Iris pigment epithelial cell (primary cell): ENCODE measurements at places on chromosomes 5 and 9.
A peak's percentile ranks its signal among the peaks of the same experiment; 100 is the strongest.

DNA sequence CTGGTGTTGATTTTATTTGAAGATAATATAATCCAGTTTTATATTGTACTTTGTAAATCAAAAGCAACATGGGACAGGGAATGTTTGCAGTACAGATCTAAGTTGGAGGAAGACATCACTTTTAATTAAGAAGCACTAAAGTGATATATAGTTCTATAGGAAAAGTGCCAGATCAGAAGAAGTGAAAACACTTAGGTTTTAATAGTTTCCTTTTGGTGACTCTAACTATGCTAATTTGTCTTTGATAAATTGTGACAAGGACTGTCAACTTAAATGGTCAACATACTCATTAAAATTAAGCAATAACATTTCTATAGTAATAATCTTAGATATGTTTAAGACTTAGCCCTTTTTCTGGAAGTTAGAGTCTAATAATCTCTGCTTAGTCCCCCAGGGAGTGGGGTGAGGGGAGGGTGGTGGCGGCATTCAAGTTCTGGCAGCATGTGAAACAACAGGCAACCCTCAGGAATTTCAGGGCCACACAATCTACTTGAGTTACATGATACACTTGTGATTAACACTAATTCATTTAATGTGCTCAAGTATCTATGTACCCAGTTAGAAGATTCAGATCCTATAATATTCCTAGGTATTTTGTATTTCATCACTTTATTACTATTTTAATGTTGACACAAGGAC, 1026.5 kb downstream of the NR2F1-AS1 start:
- peak; percentile 65 for DNase-seq

GRCh38 chr5:72194846-72195245, 87.6 kb downstream of the MAP1B start:
- DNase-seq = no peak

- no peak for DNase-seq
Observed at GRCh38 chr5:57211039-57211438, 37.2 kb downstream of the GPBP1 start.

GRCh38 chr5:54390015-54390414, 65.5 kb upstream of the HSPB3 start:
- DNase-seq = peak; percentile 95

DNA sequence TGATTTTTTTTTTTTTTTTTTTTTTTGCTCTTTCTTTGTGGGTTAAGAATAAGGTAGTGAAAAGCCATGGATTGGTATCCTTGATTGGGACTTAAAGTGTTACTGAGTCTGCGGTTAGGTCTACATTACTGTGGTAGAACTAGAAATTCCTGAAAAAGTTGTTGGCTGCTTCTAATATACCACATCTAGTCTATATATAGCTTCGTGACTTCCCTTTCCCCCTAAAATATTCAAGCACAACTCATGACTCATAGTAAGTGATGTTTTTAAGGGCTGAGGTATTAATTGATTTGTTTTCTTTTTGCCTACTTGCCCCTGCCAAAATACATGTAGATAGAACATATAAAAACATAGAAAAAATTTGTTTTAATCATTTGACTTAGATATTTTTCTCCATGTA, 247.6 kb downstream of the TMEM232 start:
- DNase-seq = peak; percentile 76

GRCh38 chr9:114899995-114900394, 30.4 kb downstream of the TNFSF8 start:
- DNase-seq = no peak

DNA sequence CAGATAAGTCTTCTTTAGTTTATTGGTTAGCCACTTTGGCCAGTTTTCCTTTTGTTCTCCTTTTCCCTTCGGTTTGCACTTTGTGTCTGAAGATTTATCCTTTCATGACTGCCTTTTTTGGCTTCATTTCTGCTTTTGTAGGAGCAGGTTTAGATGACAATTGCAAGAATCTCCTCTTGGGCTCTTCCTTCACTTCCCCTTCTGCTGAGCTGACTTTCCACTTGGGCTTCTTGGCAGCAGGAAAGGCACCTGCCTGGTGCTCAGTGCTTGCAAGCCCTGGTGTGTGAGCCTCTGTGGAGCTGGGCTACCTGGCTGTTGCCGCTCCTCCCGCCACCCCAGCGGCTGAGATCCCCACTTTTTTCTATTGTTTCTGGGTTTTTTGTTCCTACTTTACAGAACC, 7.3 kb downstream of the CCDC112 start:
- DNase-seq = no peak

DNA sequence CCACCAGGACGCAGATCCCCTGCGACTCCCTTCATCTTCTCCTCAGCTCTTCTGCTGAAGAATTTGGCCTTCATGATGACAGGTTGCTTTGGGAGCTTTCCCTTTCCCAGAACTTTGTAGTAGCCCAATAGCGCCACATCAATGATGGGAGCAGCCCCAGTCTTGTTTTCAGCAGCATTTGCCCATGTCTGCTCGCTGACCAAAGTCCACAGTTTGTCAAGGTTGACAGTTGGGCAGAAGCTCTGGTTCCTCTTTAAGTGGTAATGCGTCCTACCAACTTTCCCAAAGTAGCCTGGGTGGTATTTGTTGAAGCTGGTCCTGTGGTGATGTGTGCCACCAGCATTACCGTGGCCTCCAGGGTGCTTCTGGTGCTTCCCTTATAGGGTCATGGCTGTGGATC, 62.2 kb downstream of the GCNT4 start:
- DNase-seq = no peak

GRCh38 chr5:180618829-180619562, 27.7 kb upstream of the SCGB3A1 start:
- peak; percentile 69 for DNase-seq

- DNase-seq = no peak
Observed at GRCh38 chr5:157447201-157447637, 12.8 kb upstream of the NIPAL4 start.

- DNase-seq = no peak
Observed at GRCh38 chr5:87872986-87873385, 395.7 kb downstream of the TMEM161B start.

- DNase-seq = peak; percentile 95
Observed at GRCh38 chr5:10233505-10233904, 16.2 kb downstream of the ATPSCKMT start.

DNA sequence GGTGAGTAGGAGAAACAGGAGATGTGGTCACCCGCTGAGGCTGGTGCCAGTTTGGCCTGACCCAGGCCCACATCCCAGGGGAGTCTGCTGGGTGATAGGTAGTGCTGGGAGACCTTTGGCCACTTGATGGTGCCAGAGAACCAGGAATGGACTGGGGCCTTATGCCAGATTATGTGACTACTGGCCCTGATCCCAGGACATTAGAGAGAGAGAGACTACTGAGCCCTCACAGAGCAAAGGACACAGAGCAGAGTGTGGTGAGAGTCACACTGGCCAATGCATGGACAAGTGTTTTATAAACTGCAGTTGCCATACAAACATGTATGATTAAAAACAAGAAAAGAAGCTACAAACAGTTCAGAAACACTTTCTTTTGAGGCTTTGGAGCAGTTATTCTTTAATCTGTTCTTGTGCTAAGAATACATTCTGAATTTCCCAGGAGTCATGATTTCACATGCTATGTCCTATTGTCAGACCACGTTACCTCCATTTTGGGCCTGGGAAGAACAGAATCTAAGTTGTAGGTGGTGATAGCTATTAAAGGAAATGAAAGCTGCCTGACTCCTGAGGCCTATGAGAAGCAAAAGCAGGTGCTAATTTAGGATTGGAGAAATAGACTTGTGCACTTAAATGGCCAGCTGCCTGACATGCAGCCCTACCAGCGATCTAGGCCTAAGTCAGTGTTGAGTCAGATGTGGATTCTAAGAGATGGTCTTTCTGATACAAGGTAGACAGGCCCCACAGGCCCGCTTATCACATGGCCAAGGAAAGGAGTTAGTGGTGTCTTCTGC, 32.6 kb upstream of the TMOD1 start:
- peak; percentile 58 for DNase-seq

GRCh38 chr9:125240649-125240999, 519 bp downstream of the HSPA5 start:
- DNase-seq = peak; percentile 51

DNA sequence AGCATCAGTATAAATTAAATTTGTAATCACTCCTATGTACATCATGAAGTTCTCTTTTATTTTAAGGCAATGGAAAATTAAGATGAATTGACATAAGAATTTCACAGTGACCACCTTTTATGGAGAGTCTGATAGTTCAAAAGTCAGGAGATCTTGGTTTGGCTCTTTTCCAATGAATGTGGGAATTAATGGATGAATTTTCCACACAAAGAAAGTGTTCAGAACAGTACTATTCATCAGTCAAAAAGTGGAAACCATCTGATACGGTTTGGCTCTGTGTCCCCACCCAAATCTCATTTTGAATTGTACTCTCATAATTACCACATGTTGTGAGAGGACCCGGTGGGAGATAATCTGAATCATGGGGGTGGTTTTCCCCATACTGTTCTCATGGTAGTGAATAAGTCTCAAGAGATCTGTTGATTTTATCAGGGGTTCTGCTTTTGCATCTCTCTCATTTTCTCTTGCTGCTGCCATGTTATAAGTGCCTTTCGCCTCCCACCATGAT, 24.5 kb downstream of the CCDC125 start:
- no peak for DNase-seq

DNA sequence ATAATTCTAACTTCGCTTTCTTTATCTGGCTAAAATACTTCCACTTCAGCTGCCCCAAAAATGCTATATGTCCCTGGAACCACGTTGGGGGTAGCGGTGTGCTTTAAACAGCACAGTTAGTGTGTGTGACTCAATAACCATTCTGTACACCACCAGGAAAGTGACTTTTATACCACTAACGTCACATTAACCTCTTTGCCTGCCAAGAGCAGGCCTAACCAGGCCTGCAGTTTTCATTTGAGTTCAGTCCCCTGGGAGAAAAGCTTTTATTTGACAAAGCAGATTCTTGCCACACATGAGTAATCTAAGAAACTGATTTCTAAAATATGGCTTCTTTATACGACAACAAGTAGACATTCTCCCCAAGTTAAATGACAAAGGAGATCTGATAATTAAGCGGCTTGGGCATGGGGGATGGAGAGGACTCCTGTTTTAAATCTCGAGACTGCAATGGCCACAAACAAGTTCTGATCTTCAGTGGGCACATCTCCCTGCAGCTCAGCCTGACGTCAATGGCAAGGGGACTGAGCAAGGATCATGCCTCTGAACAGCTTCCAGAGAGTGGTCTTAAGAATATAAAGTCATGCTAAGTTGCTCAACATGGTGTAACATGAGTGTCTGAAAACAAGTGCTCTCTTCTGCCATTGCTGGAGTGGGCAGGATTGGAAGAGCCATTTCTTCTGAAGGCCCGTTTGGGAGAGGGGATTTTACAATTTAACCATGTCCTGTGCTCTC, 91.8 kb downstream of the GLIS3 start:
- no peak for DNase-seq

- DNase-seq = peak; percentile 54
Observed at GRCh38 chr9:73583576-73583975, 431.9 kb downstream of the ANXA1 start.

DNA sequence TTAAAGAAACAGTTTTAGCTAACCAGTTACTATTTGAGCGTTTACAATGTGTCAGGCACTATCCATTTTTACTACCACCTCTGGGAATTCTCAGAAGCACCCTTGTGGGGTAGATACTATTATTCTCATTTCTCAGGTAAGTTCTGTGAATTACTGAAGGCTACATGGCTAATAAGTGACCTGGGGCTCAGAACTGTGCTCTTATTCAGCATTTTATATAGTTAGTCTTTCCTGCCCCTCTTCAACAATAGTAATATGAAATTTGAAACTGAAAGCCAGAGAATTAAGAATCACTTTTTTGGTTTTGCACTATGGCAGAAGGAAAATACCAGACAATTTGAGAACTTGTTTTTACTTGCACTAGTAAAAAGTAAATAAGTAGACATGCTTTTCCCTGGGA, 11.8 kb downstream of the ELL2 start:
- DNase-seq = no peak

DNA sequence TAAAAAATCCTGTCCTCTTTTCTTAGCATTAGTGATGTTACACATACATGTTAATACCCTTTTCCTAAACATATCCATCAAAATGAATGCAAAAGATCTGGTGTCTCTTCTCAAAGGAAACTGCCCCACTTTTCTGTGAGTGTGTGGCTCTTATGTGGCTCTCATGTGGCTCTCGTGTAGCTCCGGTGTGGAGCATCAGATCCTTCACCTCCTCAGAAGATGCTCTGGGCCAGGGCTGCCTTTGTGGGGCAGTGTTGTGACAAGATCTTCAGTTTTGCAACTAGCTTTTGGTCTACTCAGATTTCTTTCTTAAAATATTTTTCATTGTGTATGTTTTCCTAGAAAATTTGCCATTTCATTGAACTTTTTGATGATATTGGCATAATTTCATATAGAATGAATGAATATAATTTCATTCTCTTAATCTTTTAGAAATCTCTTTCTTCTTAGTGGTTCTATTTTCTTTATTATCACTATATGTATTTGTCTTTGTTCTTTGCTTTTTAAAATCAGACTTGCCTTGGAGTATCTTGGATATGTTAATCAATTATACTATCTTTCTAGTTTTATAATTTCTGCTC, 19.4 kb downstream of the GARNL3 start:
- peak; percentile 53 for DNase-seq

DNA sequence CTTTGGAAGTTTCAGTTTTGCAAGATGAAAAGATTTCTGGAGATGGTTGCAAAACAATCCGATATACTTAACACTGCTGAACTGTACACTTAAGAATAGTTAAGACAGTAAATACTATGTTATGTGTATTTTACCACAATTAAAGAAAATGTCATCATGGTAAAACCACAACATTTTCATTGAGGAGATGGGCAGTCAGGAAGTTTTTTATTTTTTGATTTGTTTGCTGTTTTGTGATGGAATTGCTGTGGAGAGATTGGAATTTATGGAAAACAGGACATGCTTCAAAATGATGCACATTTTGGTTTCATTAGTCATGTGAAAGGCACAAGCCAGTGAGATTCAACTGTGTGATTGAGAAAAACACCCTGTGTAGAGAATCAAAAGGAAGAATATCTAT, 90.5 kb upstream of the AGXT2 start:
- DNase-seq = peak; percentile 56

GRCh38 chr9:90046317-90046861, 441.6 kb downstream of the GADD45G start:
- no peak for DNase-seq

DNA sequence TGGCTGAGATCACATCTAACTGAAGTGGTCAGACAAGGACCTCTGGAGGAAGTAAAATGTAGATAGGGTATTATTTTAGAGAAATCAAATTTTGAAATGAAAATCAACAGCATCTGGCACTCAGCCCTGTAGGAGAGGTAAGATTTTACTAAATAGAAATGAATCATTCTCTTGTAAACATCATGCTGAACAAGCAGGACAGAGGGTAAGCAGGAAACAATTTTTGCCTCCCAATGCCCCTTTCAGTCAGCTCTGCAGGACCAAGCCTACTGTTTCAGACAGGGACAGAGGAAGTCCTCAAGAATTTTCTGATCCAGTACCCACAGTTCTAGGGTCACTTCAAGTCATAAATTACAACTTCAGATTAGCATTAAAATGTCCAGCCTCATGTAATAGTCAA, 190.1 kb downstream of the ESM1 start:
- peak; percentile 25 for DNase-seq

GRCh38 chr5:169650701-169651331, 13.7 kb downstream of the DOCK2 start:
- DNase-seq = peak; percentile 92

GRCh38 chr9:98583417-98583816, 125.3 kb downstream of the GABBR2 start:
- peak; percentile 17 for DNase-seq

- no peak for DNase-seq
Observed at GRCh38 chr9:121303456-121304451, 35.8 kb downstream of the GSN start.

GRCh38 chr5:147554261-147554817, 44.5 kb upstream of the DPYSL3 start:
- peak; percentile 82 for DNase-seq
